Panc1 (cell line): ENCODE measurements at places on chromosomes 1 and 21. TPM values are rescaled to one million over a fixed set of nuclear protein-coding genes. Genes with fewer than 3 reads are reported as not detected.

DNA sequence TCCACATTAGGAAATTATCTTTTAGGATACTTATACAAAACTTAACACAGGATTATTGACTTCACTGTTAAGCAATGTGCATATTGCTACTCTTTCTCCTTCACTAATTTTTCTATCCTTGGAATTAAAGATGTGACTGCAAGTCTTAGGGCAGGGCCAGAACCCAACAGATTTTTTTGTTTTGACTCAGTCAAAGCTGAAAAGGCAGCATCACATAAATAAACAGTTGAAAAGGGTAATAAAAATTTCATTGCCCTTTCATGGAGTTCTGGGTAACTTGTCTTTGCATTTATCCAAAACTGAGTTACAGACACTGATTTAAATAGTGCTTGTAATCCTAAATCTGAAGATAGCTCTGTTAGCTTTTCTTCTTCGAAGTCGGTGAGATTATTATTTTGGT lies 1.9 kb upstream of the TMEM35B start:
- H3K27ac ChIP-seq, result no peak overlapping the region
- DNase-seq, result no peak
- H3K36me3 ChIP-seq, result peaks cover 2% of the 10 kb centered on the region; the same call in 1 of the 2 replicates
- peaks cover 13% of the 10 kb centered on the region for H3K4me1 ChIP-seq
- H3K4me3 ChIP-seq, result no peak overlapping the region
- H3K27me3 ChIP-seq, result no peaks in the 10 kb centered on the region

The CFAP57 gene
- 0.69 TPM for total RNA-seq

GRCh38 chr1:35222322-35223083 lies 29.6 kb upstream of the SFPQ start:
- no peak for DNase-seq
- H3K36me3 ChIP-seq, result no peaks in the 10 kb centered on the region
- H3K27me3 ChIP-seq, result no peaks in the 10 kb centered on the region
- H3K4me3 ChIP-seq, result no peak overlapping the region

DNA sequence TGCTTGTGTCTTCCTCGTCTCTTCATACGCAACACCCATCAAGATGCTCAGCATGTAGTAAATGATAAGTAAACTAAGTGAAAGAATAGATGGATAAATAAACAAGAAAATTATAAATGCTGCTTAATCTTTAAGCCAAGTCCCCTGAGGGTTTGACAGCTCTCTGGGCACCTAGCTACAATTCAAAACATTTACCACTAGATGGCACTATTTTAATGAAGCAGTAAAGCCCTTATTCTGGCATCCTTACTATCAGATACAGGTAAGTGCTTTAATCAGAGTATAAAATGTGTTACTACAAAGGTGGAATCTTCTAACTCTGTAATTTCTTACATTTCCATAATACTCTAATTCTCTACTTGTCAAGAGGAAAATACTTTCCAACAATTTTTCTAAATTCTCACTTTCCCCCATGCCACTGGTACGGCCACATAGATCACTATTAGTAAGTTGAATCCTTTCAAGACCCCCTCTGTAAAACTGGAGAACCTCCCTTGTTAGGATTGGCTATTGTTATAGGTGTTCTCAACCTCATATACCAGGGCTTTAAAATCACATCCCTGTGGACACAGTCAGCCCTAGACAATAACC lies 137.8 kb downstream of the BARHL2 start:
- H3K27me3 ChIP-seq, result no peaks in the 10 kb centered on the region; the same call in none of the 2 replicates
- H3K27ac ChIP-seq, result no peak overlapping the region
- no peak overlapping the region for H3K4me3 ChIP-seq
- H3K36me3 ChIP-seq, result no peaks in the 10 kb centered on the region
- no peaks in the 10 kb centered on the region for H3K4me1 ChIP-seq

The EPHB2 gene
- 29.0 TPM for total RNA-seq

- no peaks in the 10 kb centered on the region for H3K27me3 ChIP-seq
- no peaks in the 10 kb centered on the region for H3K4me1 ChIP-seq
- no peaks in the 10 kb centered on the region for H3K36me3 ChIP-seq
Observed at GRCh38 chr1:107430540-107431228, 289.8 kb downstream of the NTNG1 start.

GRCh38 chr1:157776971-157777391 lies at the start of gene FCRL2:
Gene FCRL2, minus strand, starts transcription at chr1:157777132. Its CDS starts 59 bp downstream, at chr1:157777073.
- no peaks in the 10 kb centered on the region for H3K36me3 ChIP-seq
- H3K4me3 ChIP-seq, result no peak within 1 kb of the TSS
- no peaks in the 10 kb centered on the region for H3K27me3 ChIP-seq
- no peak for DNase-seq
- H3K27ac ChIP-seq, result no peak within 1 kb of the TSS
- H3K4me1 ChIP-seq, result no peaks in the 10 kb centered on the region

GRCh38 chr1:229102741-229103391 lies 168.0 kb upstream of the RAB4A start:
- H3K36me3 ChIP-seq, result no peaks in the 10 kb centered on the region
- H3K4me1 ChIP-seq, result no peaks in the 10 kb centered on the region
- peaks cover 11% of the 10 kb centered on the region for H3K27me3 ChIP-seq
- H3K27ac ChIP-seq, result no peak overlapping the region
- H3K4me3 ChIP-seq, result no peak overlapping the region
- no peak for DNase-seq

- H3K27ac ChIP-seq, result no peak overlapping the region
- no peaks in the 10 kb centered on the region; the same call in 1 of the 2 replicates for H3K27me3 ChIP-seq
- H3K4me1 ChIP-seq, result no peaks in the 10 kb centered on the region
- no peak overlapping the region for H3K4me3 ChIP-seq
- no peaks in the 10 kb centered on the region for H3K36me3 ChIP-seq
Observed at GRCh38 chr1:160761886-160762285, 22.8 kb downstream of the SLAMF7 start.

GRCh38 chr1:3423245-3423829 lies 31.1 kb upstream of the ARHGEF16 start:
- no peak overlapping the region for H3K27ac ChIP-seq
- no peak overlapping the region for H3K4me3 ChIP-seq
- H3K36me3 ChIP-seq, result peaks cover 6% of the 10 kb centered on the region; the same call in 1 of the 2 replicates
- H3K4me1 ChIP-seq, result no peaks in the 10 kb centered on the region

The MDM4 gene
- total RNA-seq, result 42.1 TPM

DNA sequence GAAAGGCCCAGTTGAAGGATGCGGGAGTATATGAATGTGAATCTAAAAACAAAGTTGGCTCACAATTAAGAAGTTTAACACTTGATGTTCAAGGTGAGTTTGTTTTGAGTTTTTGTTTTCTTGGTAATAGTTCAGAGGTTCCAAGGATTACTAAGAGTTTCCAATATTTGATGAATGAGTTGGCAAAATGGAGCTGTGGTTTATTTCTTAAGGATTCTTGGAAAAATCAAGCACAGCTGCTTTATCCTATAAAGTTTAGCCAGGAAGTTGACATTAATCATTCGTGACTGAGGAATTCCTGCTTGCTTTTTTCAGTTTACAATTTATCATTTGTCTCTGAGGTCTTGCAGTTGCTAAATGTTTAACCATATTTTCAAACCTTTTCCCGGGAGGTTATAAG lies 15.1 kb downstream of the VCAM1 start:
- no peak for DNase-seq
- no peaks in the 10 kb centered on the region for H3K36me3 ChIP-seq
- H3K4me1 ChIP-seq, result no peaks in the 10 kb centered on the region
- no peaks in the 10 kb centered on the region for H3K27me3 ChIP-seq
